ENCODE measurements at places on chromosomes 7 and 10. TPM values are rescaled to one million over a fixed set of nuclear protein-coding genes. Genes with fewer than 3 reads are reported as not detected.

- no peak for DNase-seq
Observed at GRCh38 chr7:67809586-67809985, 813.0 kb downstream of the TYW1 start.

DNA sequence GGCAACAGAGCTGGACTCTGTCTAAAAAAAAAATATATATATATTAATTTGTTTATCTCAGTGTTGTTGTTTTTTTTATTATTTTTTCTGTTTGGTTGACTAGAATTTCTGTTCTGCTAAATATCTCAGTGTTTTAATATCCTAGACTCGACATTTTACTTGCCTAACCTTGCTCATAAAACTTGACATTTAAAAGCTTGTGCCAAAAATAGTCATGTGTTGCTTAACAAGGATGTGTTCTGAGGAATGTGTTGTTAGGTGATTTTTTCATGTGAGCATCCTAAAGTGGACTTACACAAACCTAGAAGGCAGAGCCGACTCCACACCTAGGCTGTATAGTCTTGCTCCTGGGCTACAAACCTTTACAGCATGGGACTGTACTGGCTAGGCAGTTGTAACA lies 23.1 kb downstream of the NRBF2 start:
- no peak for DNase-seq

DNA sequence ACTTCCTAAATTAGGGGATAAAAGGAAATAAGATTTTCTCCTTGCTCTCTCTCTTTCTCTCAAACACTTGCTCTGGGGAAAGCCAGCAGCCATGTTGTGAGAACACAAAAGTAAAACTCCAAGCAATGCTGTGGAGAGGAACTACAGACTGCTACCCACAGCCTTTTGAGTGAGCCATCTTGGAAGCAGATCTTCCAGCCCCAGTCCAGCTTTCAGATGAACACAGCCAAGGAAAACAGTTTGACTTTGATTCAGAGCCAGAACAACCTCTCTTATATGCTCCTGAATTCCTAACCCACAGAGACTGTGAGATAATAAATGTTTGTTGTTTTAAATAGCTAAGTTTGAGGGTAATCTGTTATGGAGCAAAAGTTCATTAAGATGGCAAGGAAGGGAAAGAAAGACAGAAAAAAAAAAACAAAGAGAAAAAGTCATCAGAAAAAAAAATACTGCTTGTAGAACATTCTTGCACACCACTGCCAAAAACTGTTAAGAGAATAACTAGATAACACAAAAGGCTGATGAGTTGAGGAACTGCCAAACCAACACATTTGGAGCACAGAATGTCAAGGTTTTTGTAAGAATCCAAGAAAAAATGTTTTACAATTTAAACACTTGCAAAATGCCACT lies 20.9 kb upstream of the PRKAR2B start:
- DNase-seq = no peak

GRCh38 chr10:86830043-86830591 lies 73.7 kb downstream of the BMPR1A start:
- DNase-seq = no peak

GRCh38 chr7:91993976-91994375 lies 53.3 kb downstream of the AKAP9 start:
- no peak for DNase-seq

DNA sequence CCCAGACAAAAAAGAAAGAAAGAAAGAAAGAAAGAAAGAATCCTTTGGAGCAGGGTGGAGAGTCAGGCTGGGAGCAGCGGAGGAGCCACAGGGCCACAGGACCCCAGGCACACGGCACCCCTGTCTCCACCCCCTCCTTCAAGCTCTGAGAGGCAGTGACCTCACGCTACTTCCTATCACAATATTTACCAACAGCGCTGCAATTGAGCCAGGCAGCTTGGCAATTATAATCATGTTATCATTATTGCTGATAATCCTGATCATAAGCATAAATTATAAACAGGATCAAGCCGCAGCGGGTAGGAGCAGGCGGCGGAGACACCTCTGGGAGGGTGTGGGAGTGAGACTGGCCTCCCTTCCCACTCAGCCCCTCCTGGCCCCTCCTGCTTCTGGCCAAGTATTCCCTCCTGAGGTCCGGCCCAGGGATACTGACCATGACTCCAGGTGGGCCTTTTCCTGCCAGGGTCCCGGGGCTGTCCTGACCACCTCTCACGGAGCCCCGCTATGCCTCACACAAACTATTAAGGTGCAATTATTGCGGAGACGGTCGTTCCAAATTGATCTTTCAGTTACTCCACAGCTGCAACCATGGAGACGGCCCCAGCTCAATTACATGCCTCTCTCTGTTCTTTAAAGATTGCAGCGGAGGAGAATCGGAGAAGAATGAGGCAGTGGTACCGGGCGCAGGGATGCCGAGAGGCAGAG lies 10.0 kb upstream of the GTF2IRD1 start:
- DNase-seq = peak; percentile 56

Gene KIF11
- 12.7 TPM for polyA plus RNA-seq

Gene SLC25A28
- polyA plus RNA-seq = 41.6 TPM

Gene KCND2
- polyA plus RNA-seq = not detected

Gene GIMAP7
- polyA plus RNA-seq = 3.1 TPM

Data from small intestine (tissue), 16 donors.